ENCODE measurements at places on chromosomes 3 and 15.

- DNase-seq, result no peak
These were observed 12.7 kb downstream of the PLXND1 start for GRCh38 chr3:129593595-129594339.

- DNase-seq, result no peak
These were observed 186.9 kb upstream of the CRBN start for GRCh38 chr3:3366386-3366785.

GRCh38 chr3:29922992-29923746 lies 642.3 kb downstream of the RBMS3 start:
- no peak for DNase-seq

DNA sequence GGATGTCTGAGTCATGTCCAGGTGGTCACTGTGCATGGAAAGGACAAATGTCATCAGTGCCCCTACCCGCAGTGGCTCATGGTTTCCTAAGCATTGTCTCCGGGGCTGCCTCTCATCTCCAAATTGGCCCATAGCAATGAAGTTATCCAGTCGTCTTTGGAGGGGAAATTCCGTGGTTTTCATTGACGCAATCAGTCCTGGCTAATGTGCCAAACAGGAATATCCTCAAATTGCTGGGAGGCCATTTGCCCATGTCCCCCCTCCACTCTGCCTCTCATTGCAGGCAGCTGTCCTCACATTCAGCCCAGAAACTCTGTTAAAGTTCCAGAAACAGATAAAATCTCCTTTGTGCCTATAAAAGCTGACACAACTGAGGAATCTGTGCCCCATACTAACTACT lies 81.6 kb downstream of the MCTP2 start:
- DNase-seq, result no peak

DNA sequence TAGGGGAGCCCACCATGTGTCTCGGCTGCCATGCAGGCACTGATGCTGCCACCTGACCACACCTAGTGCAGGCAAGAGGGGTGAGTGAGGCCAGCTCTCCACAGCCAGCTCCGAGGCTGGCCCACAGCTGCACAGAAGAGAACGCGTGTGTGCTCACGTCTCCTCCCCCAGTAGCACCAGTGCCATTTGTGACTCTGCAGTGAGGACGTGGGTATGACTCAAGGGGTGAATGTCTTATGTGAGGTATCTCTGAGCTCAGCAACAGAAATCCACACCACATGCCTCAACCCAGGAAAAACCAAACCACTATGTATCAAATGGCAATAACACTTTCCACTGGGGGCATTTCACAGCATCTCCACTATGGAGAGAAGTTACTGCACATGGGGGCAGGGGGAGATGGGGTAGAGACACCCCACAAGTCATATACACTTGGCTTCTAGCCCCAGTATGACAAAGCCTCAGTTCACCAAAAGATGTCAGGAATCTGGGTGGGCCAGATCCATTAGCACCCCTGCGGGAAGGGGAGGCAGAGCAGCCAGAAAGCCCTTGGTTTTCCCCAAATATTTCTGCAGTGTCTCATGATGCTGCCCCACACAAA lies 87.6 kb downstream of the LRIG1 start:
- no peak for DNase-seq

GRCh38 chr3:194494951-194495374 lies 8.2 kb upstream of the ATP13A3 start:
- no peak for DNase-seq

DNA sequence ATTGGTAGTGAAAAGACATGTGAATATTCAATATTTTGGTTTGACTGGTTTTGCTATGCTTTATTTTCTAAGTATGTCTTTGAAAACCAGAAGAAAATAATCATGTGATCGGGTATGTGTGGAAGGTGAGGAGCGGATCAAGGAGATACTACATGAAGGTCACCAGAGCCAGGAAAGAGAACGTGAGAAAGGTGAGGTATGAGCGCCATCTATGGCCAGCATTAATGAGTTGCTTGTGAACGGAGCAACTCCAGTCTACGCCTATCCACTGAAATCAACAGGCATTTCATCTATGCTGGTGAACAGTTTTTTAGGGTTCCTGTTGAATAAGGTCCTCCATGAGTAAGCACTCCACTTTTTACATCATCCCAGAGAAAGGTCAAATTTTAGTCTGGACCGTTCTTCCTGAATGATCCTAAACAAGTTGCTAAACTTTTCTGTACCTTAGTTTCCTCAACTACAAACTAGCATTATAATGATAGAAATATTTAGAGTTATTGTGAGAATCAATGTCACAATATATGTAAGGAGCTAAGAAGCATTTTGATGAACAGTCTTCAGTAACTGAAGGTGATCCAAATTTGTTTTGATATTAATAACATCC lies 1435.2 kb upstream of the CADM2 start:
- DNase-seq, result no peak

DNA sequence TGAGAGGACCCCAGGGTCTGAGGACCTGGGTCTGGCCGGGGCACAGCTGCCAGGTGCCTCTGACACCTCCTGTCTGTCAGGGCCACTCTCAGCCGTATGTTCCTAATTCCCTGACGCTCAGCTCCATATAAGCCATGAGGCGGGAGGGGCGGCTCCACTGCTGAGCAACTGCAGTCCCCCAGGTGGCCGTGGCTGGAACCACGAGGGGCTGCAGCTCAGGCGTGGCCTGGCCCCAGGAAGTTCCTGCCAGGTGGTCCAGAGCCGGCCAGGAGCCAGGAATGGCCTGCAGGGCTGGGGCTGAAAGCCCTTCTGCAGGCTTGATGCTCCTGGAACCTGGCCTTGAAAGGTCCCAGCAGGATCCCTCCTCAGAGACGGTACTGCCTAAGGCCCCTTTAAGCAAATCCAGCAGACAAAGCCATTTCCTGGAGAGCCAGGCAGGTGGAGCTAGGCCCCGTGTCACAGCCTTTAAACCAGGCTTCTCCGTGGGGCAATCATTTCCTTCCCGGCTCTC lies 118.0 kb downstream of the CHSY1 start:
- no peak for DNase-seq

- no peak for DNase-seq
These were observed 122.7 kb downstream of the B3GALNT1 start for GRCh38 chr3:160982491-160982890.

GRCh38 chr3:29167180-29167579 lies 113.7 kb upstream of the RBMS3 start:
- DNase-seq, result no peak

GRCh38 chr3:183500981-183501704 lies 54.4 kb downstream of the KLHL6 start:
- DNase-seq, result no peak

DNA sequence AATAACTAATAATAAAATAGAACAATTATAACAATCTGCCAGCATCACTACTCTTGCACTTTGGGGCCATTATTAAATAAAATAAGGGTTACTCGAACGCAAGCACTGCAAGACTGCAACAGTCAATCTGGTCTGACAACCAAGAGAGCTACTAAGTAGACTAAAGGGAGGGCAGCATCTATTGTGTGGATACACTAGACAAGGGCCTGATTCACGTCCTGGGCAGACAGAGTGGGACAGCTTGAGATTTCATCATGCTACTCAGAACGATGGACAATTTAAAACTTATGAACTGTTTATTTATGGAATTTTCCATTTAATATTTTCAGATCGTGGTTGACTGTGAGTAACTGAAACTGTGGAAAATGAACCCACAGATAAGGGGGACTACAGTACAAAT lies 39.5 kb downstream of the TNIK start:
- DNase-seq, result no peak

DNA sequence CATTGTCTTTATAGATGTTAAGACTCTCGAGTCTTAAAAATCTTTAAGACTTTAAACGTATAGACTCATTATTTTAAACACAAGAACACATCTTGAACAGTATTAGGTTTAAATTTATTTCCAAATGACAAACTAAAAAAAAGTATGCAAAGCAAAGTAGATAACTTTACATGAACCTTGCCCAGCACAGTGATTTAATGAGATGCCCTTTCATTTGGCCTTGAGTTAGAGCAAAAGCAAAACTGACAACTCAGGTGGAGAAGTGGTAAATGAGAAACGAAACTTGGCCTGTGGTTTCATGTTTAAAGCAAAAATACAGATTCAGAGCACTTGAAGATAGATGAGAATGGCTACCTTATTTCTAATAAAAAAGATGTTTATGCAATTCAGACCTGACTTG lies 8.6 kb downstream of the GPR15 start:
- no peak for DNase-seq

GRCh38 chr3:190738636-190739155 lies 123.8 kb downstream of the GMNC start:
- DNase-seq, result no peak

DNA sequence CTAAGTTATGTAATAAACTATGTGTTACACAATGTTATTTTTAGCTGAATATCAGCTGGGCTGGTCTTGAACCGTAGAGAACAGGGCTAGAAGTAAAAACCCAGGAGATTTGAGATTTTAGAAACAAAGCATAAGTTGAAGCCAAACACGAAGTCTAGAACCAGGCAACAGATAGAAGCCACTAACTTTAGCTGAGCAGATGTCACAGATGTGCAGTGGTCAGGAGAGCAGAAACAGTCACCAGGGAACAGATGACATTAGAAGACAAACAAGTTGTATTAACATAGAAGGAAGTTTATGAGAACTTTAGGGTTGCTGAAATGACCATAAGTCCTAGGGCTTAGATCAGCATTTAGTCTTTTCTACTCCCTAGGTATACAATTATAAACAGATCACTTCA lies 731.0 kb downstream of the ZNF385D start:
- DNase-seq, result no peak

DNA sequence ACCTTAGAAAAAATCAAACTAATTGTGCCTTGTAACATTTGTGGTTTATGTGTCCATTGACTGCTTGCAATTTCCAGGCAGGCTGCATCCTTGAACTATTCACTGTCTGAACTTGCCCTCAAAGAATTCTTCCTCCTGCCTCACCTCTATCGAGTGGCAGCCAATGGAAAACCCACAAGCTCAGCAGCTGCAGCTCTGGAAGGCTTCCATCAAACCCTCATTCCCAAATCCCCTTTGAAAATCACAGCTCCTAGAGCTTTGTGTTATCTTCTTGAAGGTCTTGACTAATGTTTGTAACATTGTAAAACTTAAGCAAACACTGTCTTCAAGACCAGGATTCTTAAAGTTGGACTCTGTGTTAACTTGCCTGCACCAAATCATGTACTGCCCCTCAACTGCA lies 81.1 kb downstream of the FILIP1L start:
- DNase-seq, result no peak

GRCh38 chr15:77797270-77797669 lies 164.6 kb upstream of the LINGO1 start:
- DNase-seq, result no peak

DNA sequence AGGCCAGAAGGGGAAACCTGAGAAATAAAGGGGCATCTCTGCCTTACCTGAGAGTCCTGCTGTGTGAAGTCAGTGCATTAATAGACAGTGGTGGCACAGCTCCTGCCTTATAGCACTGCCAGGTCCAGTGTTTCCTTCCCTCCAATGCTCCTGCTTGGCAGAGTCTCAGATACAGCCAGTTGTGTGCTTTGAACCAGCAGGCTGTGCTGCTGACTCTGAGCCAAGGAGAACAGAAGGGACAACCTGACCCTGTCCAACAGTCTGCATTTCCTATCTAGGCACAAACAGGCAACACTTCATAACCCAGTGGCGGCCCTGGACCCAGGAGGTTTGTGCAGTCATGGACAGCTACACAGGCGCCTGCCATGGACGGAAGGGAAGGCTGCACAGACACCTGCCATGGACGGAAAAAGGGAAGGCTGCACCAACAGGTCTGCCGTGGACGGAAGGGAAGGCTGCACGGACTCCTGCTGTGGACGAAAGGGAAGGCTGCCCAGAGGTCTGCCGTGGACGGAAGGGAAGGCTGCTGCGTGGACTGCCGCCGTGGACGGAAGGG lies 33.9 kb upstream of the PLXNA1 start:
- DNase-seq, result no peak

- DNase-seq, result no peak
These were observed 1026.6 kb downstream of the ROBO1 start for GRCh38 chr3:78741066-78741645.

DNA sequence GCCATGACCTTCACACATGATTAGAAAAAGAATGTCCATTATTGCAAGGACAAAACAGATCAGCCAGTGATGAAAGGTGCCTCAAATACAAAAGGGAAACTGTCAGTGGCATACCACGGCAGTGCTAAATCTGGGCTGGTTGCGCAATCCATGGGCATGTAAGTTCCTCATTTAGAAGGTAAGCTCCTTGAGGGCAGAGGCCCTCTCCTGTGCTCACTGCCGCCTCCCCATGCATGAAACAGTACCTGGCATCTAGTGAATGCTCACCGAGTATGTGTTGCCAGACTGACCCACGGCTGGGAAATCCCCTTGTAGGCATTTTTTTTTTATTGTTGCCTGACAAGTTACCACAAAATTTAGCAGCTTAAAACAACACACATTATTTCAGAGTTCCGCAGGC lies 312.1 kb upstream of the CHRM5 start:
- no peak for DNase-seq

DNA sequence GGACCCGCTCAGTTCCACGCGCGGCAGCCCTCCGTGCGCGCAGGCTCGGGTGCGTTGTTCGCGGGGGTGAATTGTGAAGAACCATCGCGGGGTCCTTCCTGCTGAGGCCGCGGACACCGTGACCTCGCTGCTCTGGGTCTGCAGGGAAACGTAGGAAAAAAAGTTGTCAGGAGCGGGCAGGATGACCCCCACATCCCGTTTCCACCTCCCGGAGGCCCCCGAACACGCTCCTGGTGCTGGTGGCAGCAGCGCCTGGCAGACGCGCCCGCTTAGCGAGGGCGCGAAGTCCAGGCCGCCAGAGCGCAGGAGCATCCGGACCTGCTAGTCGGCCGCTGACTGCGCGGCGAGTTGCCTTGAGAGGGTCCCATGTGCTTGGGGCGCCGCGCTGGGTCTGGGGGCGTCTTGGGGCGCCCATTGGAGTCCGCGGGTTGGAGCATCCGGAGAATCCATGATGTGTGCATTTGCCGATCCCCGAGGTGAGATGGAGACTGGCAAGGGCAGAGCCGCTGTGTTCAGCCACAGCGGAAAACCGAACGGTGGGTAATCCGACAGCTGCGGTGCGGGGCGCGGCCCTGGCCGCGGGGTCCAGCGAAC lies 520 bp downstream of the GREM1 start:
- DNase-seq, result no peak

- no peak for DNase-seq
These were observed 33.4 kb upstream of the STRIT1 start for GRCh38 chr3:155326901-155327300.

DNA sequence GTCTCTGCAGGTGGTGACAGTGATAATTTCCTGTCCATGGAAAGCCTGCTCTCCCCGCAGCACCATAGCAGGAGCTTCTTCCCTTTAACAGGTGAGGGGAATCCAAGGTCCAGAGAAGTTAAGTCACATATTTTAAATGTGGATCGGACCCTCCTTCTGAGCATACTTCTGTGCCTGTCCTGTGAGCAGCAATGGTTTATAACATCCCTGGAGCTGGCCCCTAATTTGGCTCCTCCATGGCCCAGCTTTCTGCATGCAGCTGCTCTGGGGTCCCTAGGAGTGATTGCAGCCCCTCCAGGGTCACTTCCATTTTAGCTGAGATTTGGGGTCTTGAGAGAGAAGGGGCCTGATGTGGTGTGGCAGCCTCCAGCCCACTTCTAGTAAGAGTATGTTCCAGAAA lies 127.8 kb downstream of the EEFSEC start:
- DNase-seq, result no peak

GRCh38 chr3:152827313-152827712 lies 7.6 kb upstream of the P2RY1 start:
- no peak for DNase-seq

GRCh38 chr3:104546301-104546700 lies 820.4 kb upstream of the ALCAM start:
- DNase-seq, result no peak

GRCh38 chr15:39095218-39095879 lies 485.5 kb upstream of the THBS1 start:
- no peak for DNase-seq

GRCh38 chr3:119524931-119525662 lies 26.8 kb downstream of the TIMMDC1 start:
- DNase-seq, result no peak
